Type B pancreatic cell (in vitro differentiated cells): ENCODE measurements at places on chromosomes 12 and 14. TPM values are rescaled to one million over a fixed set of nuclear protein-coding genes. Genes with fewer than 3 reads are reported as not detected.

The MYRFL gene
- total RNA-seq: 0.43 and 2.5 TPM in 2 replicates

The GNPTAB gene
- total RNA-seq: 29.4 and 39.0 TPM in 2 replicates

GRCh38 chr12:6307529-6307928, 3.0 kb upstream of the PLEKHG6 start:
- DNase-seq: no peak

DNA sequence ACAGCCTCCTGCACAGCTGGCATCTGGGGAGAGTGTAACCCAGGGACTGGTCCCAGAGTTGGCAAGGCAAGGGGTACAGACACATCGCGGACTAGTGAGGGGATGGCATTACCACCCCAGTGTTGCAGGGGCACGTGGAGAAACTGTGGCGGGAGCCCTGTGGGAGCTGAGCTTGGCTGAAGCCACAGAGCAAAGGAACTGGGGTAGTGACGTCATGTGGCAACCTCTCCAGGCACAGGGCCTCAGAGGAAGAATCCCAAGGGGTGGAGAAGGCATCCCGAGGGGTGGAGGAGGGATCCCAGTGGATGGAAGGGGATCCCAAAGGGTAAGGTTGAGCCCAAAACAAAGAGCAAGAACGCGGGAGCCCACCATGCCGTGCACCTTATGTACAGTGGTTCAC, 70.1 kb downstream of the GSC start:
- no peak for DNase-seq

- no peak for DNase-seq
Observed at GRCh38 chr12:118694128-118694775, 287.1 kb upstream of the SRRM4 start.

DNA sequence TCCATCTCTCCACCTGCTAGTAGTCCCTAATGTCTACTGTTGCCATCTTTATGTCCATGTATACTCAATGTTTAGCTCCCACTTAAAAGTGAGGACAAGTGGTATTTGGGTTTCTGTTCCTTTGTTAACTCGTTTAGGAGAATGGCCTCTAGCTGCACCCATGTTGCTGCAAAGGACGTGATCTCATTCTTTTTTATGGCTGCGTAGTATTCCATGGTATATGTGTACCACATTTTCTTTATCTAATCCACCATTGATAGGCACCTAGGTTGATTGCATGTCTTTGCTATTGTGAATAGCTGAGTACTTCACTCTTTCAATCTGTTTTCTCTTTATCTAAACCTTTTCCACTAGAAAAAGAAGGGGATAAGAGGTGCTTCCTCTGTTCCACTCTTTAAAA, 130.0 kb downstream of the TMEM117 start:
- DNase-seq: no peak

GRCh38 chr14:81402123-81402495, 2.0 kb upstream of the STON2 start:
- no peak for DNase-seq

DNA sequence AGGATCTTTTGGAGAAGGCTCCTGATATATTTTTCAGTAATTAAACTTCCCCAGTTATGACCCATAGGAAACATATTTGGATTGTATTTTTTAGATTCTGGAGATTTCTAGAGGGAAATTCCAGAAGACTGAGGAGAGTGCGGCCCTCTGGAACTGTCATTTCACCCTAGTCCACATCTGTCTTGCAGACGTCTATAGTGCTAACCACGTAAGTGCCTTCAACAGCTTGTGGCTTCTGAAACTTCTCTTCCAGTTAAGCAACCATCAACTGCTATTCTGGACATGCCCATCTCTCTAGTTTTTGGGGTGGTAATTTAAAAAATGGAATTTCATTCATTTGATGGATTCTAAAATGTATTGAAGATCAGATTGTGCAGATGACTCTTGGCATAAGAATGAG, 1098.8 kb downstream of the TMEM121 start:
- DNase-seq: no peak

GRCh38 chr12:58034712-58035111, 93.3 kb downstream of the ATP23 start:
- no peak for DNase-seq
